Renal cortical epithelial cell (primary cell): ENCODE measurements at places on chromosomes 13 and 19.

- no peak for DNase-seq
Observed at GRCh38 chr13:48723168-48723567, 69.4 kb downstream of the CYSLTR2 start.

DNA sequence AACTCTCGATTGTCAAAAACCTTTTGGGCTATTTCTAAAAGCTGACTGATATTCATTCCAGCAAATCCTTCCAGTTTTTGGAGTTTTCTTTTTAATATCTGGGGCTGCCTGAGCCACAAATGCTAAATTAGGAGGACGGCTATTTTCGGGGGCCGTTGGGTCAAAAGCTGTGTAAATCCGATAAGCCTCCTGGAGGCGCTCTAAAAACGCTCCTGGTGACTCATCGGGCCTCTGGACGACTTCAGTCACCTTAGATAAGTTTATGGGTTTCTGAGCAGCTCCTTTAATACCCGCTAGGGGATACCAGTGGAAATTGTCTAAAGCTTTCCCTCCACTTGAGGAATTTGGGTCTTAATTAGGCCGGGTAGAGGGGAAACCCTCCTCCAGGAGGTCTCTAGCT lies 66.4 kb downstream of the ZNF730 start:
- no peak for DNase-seq

- peak; percentile 71 for DNase-seq
Observed at GRCh38 chr19:50427997-50428425, 4.7 kb upstream of the MYBPC2 start.

GRCh38 chr13:23510979-23511735 lies 59.1 kb upstream of the TNFRSF19 start:
- peak; percentile 52 for DNase-seq

- DNase-seq = no peak
Observed at GRCh38 chr13:79385694-79386093, 20.4 kb downstream of the RBM26 start.

DNA sequence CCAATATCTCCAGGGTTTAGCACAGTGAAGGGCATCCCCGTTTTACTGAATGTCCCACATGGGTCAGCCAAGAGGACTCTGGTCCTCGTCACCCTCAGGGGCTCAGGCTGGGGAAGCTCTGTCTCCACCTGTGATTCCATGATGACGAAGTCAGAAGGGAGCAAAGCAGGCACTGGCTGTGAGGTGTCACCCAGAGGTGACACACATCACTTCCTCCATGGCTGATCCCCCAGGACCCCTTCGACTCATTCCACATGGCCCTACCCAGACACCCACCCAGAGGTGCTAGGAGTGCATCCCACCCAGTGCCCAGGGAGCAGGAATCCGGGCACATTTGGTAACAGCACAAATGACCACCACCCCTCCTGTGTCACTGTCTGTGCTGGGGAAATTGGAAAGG lies 145.2 kb upstream of the VSTM2B start:
- no peak for DNase-seq

DNA sequence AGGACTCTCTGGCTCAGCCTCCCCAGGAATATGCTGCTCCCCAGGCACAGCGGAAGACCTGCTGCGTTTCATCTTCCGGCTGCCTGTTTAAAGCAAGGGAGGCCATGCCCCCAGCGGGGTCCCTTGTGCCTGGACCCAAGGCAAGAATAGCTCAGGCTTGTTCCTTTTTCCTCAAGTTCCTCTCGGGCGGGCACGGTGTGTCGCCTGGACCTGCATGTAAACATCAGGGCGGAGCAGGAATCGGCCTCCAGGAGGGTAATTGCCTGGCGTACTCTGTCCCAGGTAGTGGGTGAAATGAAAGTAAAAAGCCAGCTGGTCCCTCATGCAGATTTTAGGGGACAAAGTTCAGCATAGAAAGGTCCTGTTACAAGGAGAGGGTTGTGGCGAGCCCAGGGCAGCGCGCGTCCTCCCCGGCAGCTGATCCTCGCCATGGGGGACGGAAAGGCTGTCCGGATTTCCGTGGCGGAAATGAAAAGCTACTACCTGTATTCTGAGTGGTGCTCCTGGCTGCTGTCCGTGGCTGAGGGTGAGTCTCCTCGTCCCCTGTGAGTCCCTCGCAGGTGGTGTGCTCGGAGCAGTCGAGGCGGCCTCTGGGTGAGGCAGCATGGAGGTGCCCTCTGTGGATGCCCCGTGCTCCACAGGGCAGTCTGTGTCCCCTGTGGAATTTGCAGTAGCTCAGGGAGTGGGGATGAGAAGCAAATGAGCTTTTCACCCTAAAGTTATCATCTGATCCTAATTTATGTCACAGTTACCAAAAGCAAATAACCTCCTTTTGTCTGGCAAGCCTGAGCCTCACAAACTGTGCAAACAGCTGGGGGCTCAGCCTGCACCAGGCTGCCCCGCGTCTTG lies 16.2 kb downstream of the MCF2L start:
- DNase-seq = no peak

DNA sequence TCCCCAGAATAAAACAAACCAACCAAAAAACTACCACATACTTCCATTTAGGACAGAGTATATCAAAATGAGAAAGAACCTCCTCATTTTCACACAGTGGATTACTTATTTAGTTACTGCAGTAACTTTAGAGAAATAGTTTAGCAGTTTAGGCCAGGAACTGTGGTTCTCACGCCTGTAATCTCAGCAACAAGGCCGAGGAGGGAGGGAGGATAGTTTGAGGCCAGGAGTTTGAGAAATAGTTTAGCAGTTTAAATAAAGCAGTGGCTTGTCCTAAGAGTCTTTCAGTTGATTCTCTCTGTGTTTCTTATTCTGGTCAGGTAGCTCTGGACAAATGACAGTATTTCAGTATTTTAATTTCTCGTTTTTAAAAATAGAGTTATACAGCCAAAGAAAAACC lies 9.4 kb downstream of the HMGB1 start:
- DNase-seq = no peak

DNA sequence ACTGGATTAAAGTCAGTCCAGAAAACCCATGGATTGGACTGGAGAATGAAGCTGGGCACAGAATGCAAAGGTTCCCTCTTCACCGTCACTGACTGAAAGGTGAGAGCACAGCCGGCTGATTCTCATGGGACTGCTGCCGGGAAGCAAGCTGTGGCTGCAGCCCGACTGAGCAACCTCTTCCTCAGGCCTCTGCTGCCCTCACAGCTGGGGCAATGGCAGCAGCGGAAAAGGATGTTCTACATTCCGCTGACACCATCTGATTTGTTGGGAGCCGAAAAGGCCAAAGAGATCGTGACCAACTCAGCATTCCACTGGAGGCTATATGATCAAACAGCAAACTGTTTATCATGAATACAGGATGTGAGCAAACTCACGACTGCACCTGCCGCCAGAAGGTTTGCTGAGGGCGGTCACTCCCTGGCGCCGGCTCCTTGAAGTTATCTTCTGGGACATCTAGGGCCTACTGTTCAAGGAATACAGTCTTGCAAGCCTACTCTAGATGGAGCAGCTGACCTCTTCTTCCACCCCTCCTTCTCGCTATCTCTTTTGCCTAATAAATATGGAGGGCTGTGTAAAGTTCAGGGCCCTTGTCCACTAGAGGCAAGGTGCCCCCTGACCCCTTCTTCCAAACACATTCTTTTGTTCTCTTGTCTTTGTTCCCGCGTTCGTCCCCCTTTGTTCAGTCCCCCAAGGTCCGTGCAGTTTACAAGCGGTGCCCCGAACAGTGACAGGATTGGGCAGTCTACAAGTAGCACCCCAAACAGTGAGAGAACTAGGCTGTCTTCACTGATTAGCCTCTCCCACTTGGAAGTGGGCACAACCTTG lies 19.6 kb upstream of the SIGLEC6 start:
- DNase-seq = no peak

DNA sequence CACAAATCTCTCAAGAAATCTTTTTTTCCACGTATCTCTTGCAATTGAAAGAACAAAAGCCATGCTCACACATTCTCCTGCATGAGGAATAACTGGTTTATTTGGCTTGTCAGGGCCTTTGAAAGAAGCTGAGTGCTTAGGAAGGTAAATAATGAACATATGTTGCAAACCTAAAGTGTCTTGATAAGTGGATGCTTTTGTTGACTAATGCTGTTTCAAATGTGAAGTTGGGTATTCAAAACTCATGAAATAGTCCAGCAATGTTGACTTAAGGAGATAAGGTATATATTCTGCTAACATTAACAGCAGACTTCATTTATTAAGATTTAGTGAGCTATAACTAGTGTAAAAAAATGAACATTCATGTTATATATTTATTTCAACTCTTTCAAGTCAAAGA lies 1792.7 kb upstream of the MIR17HG start:
- DNase-seq = no peak

GRCh38 chr19:14187561-14187960 lies 18.4 kb downstream of the ADGRL1 start:
- DNase-seq = no peak

DNA sequence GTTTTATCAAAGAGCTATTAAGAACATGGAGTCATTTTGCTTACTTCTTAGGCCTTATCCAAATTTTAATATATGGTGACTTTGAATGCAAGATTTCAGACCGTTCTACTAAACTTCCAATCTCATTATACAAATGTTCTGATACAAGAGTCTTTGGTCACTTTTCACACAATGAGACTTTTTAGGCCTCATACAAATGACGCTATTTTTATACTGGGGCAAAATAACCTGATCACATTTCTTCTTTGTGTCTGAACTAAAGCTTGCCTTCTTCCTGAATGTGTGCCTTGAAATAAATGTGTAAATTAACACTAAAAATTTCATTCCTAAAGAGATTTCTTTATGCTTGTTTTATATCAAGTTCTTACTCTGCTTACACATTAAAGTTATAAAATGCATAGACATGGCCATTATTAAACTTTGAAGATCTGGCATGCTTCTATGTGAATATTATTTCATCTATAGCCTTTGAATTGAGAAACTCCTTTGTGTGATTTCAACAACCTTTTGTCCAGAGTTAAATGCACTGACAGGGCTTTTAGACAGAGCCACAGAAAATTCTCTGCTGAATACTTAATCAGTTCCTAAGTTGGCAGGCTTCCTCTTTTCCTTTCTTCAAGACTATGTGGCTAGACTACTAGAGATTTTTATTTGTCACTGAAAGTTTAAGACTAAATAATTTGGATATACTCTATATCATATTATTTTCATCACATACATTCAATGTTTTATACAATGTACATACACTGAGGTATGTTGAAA lies 86.1 kb downstream of the EDNRB start:
- no peak for DNase-seq

DNA sequence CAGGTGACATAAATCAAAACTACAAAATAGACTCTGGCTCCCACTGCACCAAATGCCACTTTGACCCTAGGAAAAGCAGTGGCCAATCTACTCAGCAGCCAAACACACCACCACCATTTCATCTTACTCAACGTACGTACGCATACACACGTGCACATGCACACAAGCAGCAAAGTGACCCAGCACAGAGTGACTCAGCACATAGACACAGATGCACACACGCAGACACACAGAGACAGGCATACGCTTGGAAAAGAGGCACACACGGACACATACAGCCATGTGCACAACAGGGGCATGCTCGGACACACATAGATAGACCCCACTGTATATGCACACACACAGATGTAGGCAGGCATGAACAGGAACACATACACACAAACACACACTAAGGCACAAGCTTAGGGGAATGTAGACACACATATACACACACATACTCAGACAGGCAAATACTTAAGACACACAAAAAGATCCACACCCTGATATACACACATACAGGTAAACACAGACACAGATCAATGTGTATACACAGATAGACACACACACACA lies 37.3 kb downstream of the PEPD start:
- no peak for DNase-seq

- no peak for DNase-seq
Observed at GRCh38 chr13:105341256-105341655, 1194.2 kb downstream of the EFNB2 start.

- DNase-seq = no peak
Observed at GRCh38 chr19:44992336-44993163, 8.7 kb upstream of the RELB start.

DNA sequence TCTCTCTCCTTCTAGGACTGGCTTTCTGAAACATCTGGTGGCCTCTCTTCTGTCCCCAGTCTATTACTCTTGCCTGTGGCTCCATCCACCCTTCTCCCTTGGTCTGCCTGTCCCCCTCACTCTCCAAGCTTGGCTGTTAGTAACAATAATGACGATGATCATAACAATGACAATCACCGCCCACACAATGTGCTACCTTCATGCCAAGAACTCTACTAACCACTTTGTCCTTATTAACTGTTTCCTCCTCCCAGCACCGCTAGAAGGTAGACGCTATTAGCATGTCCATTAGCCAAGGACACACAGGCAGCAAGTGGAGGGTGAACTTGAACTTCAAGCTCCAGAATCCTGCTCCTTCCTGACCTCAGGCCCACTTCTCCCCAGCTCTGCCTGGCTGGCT lies 2.7 kb downstream of the GYS1 start:
- no peak for DNase-seq

GRCh38 chr13:33743438-33744368 lies 74.2 kb upstream of the RFC3 start:
- DNase-seq = no peak

GRCh38 chr19:3057275-3057714 lies 5.0 kb downstream of the TLE5 start:
- no peak for DNase-seq

GRCh38 chr19:38455031-38455430 lies 21.5 kb downstream of the RYR1 start:
- no peak for DNase-seq

- DNase-seq = no peak
Observed at GRCh38 chr13:112348642-112349345, 27.4 kb upstream of the SPACA7 start.

DNA sequence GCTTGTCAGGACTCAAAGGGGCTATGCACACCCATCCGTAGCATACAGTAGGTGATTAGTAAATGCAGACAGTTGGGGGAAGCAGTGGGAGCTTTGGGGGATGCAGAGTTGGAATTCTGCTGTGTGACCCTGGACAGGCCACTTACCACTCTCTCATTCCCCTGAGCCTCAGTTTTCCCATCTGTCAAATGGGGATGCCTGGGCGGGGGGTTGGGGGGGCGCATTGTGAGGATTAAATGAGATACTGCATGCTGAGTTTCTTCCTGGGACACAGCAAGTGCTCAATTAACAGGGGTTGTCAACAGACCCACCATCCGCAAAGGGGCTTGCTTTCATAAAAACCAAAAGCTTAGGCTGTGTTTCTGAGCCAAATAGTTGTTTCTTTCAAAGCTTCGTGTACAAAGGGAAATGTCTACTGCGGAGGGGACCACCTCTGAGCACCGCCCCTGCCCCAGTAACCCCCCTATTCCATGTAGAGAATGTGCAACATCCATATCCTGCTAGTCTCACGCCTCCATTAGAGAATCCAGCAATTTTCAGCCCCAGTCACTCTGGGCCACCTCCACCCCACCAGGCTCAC lies 132.4 kb downstream of the IER2 start:
- no peak for DNase-seq
